ENCODE measurements at places on chromosomes 6 and 20.

- DNase-seq: no peak
Observed at GRCh38 chr6:69305456-69305855, 491.4 kb downstream of the LMBRD1 start.

GRCh38 chr6:64996301-64996700, 710.7 kb downstream of the EYS start:
- no peak for DNase-seq

GRCh38 chr6:147947521-147947920, 395.1 kb upstream of the SASH1 start:
- no peak for DNase-seq

DNA sequence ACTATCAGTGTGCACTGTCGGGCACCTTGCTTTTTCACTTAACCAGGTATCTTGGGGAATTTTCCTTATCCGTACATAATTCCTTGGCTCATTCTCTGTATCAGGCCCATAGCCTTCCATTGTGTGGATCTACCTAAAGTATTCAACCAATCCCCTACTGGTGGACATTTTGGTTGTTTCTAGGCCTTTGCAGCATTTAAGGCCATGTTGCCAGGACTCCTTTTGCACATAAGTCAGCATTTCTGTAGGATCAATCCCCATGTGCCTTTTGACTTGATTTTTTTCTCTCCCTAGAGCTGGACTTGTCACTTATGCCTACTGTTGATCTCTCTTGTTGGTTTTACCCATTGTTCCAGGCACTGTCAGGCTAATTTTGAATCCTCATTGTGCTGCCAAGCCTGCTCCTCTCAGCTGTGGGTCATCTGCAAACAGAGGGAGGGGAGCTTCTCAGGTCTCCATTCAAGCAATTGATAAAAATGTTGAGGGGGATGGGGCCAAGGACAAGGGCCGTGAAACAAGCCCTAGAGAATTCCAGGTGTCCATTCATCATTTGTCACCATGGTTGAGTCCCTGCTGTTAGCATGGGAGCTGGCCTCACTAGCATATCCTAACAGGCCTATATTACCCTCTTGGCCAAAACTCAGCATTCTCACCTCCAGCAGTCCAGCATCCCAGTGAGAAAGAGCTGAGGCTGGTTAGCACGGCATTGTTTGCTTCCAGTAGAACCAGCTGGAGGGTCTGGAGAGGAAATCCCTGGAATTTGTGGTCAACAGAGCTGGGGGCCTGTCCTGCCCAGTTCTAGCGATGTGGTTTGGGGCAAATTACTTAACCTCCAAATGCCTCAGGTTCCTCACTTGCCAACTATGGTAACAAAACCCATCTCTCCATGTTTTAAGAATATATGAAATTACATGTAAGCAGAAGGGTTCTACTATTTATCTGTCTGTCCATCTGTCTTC, 178.4 kb downstream of the MRPL14 start:
- DNase-seq: no peak

GRCh38 chr6:163355426-163355991, 59.0 kb upstream of the QKI start:
- DNase-seq: no peak

GRCh38 chr6:126876446-126876845, 242.0 kb upstream of the RSPO3 start:
- no peak for DNase-seq

DNA sequence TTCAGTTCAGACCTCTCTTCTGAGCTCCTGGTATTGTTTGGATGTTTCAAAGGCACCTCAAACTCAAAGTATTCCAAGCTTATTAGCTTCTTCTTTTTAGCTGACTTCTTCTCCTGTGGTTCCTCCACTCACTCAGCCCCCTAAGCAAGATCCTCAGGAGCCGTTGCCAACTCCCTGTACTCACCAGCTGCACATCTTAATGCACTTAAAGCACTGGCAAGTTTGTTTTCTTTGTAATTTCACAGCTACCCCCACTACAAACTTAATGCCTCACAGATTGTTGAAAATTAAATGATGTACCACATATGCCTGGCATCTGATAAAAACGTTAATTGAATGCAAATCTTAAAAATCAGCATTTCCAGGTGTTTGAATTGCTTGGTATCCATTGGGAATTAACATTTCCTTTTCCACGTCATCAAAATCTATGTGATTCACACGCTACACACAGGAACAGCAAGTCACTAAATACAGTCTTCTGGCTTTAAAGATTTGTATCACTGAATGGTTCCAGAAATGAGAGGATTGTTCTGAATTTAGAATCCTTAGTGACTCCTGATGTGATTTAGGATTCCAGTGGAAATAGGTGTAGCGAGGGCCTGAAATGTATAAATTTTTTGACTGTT, 24.5 kb downstream of the CALHM6 start:
- DNase-seq: no peak

GRCh38 chr20:19812056-19812455, 54.0 kb downstream of the RIN2 start:
- no peak for DNase-seq

- peak; percentile 84 for DNase-seq
Observed at GRCh38 chr20:59159493-59160376, 3.9 kb upstream of the ZNF831 start.

DNA sequence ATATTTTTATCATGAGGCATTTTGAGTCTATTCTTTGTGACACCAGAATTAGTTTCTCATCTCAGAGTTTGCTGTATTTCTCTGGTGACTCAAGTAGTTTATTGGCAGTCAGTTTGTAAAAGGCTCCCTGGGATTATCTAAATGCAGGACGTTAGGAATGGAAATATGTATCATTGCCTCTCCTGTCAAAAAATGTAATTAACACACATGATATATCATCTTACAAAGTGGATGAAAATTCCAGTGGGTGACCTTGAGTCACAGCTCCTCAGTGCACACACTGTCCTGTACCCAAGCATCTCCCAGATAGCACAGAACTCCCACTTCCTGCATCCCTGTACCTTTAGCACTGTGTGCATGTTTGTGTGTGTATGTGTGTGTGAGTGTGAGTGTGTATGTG, 258.6 kb downstream of the LAMA2 start:
- no peak for DNase-seq

DNA sequence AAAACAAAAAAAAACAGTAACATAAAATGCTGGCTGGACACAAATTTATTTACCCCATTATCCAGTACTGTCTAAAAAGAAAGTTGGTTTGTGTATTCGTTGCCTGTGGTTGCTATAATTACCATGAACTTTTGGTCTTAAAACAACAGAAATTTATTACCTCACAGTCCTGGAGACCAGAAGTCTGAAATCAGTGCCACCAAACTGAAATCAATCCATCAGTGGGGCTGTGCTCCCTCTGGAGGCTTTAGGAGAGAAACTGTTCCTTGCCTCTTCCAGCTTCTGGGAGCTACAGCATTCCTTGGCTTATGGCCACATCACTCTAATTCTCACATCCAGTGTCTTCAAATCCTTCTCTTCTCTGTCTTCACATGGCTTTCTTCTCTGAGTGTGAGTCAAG, 79.4 kb downstream of the SNX5 start:
- DNase-seq: no peak

DNA sequence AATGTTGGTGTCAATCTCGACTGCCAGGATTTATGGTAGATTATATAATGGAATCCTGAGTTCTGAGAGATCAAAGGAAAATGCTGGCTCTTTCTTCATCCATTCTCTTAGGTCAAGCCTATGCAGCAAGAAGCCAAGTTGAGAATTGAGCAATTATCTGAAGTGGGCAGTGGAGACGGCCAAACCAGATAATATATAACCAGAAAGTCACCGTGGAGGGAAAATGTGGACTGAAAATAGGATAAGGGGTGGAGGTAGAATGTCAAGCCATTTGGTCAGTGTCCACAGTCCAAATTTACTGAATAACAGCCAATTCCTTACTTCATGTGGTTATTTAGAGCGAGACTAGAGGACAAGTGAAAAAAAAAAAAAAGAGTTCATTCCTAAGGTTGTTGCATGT, 107.8 kb upstream of the ESR1 start:
- no peak for DNase-seq

DNA sequence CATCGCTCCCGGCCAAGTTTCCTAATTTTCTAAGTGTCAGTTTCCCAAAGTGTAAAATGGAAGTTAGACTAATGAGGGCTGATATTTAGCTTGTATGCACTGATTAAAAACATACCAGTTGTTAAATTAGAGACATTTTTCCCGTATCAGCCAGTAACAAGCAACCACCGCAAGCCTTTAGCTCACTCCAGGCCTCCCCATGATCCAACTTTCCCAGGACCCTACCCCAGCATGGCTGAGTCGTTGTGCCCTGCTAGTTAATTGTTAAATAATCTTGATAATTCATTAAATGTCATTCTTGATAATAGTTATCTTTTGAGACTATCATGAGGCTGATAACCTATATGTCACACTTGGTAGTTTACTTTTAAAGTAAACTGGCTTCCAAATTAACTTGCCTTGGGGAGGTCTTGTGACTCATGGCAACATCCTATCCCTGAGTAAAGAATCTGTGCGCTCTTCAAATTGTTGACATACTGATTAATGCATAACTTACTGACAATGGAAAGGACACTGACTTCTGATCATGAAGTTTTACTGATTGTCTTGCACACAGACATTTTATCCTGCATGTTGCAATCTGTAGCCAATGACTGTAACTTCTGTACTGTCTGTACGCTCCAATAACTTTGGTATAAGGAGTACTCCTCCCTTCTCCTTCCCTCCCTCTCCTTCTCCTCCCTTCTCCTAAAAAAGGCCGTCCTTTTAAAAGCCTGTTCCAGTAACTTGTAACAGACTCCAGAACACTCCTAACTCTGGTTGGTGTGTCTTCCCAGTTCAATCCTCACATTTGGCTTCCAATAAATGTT, 6.3 kb upstream of the GTF3C6 start:
- DNase-seq: no peak

DNA sequence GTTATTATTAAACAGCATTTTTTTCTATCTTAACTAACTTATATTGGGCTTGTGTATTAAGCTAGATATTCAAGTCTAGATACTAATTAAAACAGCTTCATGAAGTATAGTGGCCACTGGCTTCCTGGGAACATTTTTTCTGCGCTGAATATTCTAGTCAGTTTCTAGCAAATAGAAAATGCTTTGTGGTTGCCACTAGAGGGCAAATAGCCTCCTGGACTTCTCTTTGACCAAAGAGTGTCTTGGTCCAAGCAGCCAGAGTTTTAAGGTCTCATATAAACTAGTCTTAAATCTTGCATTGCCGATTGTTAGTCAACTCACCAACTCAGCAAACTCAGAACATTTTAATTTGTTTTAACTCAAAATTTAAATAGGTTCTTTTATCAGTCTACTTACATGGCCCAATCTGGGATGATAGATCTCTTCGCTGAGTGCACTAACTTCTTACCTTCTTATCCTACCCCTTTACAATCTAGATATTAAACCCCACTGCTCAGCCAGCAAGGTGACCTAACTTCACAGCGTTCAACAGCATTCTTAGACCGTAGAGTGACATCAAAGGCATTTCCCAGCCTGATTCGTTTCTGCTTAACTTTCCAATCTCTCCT, 24.6 kb upstream of the ID4 start:
- DNase-seq: no peak

Measured in effector memory CD8-positive, alpha-beta T cell (primary cell).